ENCODE measurements at places on chromosomes 7 and 10. TPM values are rescaled to one million over a fixed set of nuclear protein-coding genes. Genes with fewer than 3 reads are reported as not detected.

GNGT1 gene
- not detected for total RNA-seq

ASB10 gene
- total RNA-seq: not detected

SSBP1 gene
- total RNA-seq: 65.2 TPM

ZSCAN21 gene
- total RNA-seq: 13.5 TPM

GPR15LG gene
- not detected for total RNA-seq

AGBL3 gene
- 4.7 TPM for total RNA-seq

CH25H gene
- total RNA-seq: 0.25 TPM

UTF1 gene
- total RNA-seq: not detected

CTTNBP2 gene
- total RNA-seq: 52.9 TPM

PAX4 gene
- total RNA-seq: not detected

TAS2R4 gene
- 3.4 TPM for total RNA-seq

HNRNPF gene
- 63.4 TPM for total RNA-seq

RSPH10B2 gene
- total RNA-seq: 2.2 TPM

FAM180A gene
- total RNA-seq: not detected

VAX1 gene
- 1.7 TPM for total RNA-seq

PDZD7 gene
- total RNA-seq: 3.2 TPM

HKDC1 gene
- 1.7 TPM for total RNA-seq

PRPS1L1 gene
- total RNA-seq: not detected

CYP3A4 gene
- total RNA-seq: not detected

NODAL gene
- total RNA-seq: 2.0 TPM

TBXAS1 gene
- 1.2 TPM for total RNA-seq

TMEM176B gene
- total RNA-seq: 1.2 TPM

IFIT2 gene
- total RNA-seq: 2.7 TPM

ZNF777 gene
- 4.4 TPM for total RNA-seq

CALN1 gene
- 56.1 TPM for total RNA-seq

KCNH2 gene
- total RNA-seq: 6.4 TPM

RBP4 gene
- 5.9 TPM for total RNA-seq

NPTX2 gene
- 6.1 TPM for total RNA-seq

ITPRID1 gene
- total RNA-seq: 1.5 TPM

C10orf53 gene
- total RNA-seq: not detected

LGI1 gene
- 19.7 TPM for total RNA-seq

CYP2C19 gene
- total RNA-seq: 0.25 TPM

AP5Z1 gene
- 9.3 TPM for total RNA-seq

RRP12 gene
- total RNA-seq: 10.6 TPM

FAM20C gene
- total RNA-seq: 16.2 TPM

MSS51 gene
- total RNA-seq: 1.7 TPM

ZNF783 gene
- total RNA-seq: 7.9 TPM

FAM13C gene
- total RNA-seq: 15.2 TPM

GFRA1 gene
- 8.6 TPM for total RNA-seq
